ENCODE measurements at places on chromosomes 6 and 20.

DNA sequence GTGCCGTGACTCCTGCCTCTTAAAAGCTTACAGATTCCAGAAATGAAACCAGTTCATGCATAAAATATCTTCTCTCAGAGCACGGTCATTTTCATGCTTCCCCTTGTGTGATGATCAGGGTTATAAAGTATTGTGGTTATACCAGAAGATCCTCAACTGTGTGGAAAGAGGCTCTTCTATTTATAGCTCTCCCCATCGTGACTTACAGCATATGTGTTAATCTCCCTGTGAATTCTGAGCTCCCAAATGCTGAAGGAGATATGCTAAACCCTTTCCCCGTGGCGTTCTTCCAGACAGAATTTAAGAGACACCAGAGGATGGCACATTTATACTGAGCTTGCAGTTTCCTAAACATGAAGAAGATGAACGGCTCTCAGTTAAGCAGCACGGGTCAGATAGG lies 158.8 kb downstream of the CDH26 start:
- DNase-seq: no peak

- no peak for DNase-seq
Observed at GRCh38 chr6:44851176-44851575, 463.7 kb downstream of the CDC5L start.

GRCh38 chr6:142331601-142332000 lies 29.8 kb downstream of the ADGRG6 start:
- DNase-seq: no peak

DNA sequence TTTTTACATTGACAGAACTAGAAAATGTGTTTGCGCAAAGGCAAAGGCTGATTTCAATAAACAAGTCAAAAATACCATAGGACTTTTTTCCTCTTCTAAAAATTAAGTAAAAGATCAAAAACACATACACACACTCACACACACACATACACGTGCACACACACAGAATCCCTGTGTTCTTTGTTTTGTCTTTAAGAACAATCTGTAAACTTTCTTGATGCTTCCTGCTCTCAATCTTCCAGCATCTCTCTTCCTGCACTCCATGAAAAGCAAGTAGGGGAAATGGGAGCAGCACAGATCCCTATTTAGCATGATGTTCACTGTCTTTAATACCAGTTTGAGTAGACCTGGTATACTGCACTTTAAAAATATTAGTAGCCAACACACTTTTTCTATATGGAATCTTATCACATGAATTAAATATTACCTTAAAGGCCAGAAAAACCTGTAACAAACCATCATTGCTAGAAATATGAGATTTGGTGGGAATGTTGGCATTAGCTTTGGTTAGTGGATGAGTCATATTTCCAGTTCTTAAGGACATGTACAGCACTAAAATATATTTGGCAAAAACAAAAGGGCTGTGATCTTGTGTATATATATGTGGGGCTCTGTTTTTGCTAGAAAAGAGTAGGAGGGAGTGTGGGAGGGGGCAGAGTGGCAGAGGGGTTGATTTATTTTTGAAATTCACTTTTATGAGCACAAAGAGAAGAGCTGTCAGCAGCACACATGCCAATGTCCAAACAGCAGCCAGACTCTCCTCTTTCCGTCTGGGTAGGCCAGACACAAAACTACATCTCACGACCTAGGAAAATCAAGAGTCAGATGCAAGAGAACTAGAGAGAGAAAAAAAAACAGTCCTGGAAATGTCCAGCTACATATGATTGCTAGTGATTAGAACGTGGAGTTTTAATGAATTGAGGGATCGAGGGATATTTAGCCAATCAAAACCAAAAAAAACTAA lies 4.6 kb downstream of the PTPRK start:
- DNase-seq: no peak

- no peak for DNase-seq
Observed at GRCh38 chr20:23634044-23634801, 3.5 kb downstream of the CST3 start.

DNA sequence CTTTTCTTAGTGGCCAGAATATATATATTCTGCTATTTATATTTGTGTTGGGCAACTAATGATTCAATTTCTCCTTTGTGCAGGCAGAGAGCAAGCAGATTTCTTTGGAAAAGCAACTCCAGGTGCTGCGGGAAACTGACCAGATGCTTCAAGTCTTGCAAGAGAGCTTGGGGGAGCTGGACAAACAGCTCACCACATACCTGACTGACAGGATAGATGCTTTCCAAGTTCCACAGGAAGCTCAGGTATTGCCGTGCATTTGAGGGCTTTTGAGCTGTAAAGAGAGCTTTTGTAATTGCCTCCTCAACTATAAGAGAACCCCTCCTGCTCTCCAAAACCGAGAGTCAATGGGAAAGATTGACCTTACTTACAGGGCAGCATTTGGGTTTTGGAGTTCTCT lies 203.5 kb downstream of the UTRN start:
- DNase-seq: no peak

GRCh38 chr6:167827583-167828324 lies 1.0 kb downstream of the AFDN start:
- DNase-seq: peak; percentile 27

DNA sequence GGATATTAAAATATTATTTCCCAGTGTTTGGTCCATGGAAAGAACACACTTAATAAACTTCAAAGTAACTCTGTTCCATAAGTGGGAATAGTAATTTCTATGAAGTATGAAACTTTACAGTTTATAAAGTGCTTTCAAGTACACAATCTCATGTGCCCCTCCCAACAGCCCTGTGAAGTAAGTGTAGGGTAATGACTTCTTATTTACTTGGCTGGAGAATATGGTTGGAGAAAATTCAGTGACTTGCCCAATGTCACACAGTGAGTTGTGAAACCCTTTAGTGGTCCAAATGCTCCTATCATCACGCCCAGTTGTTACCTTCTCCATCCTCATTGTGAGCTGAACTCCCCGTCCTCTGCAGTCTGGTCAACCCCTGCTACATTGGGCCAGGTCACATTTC lies 141.2 kb downstream of the PDE7B start:
- DNase-seq: no peak

DNA sequence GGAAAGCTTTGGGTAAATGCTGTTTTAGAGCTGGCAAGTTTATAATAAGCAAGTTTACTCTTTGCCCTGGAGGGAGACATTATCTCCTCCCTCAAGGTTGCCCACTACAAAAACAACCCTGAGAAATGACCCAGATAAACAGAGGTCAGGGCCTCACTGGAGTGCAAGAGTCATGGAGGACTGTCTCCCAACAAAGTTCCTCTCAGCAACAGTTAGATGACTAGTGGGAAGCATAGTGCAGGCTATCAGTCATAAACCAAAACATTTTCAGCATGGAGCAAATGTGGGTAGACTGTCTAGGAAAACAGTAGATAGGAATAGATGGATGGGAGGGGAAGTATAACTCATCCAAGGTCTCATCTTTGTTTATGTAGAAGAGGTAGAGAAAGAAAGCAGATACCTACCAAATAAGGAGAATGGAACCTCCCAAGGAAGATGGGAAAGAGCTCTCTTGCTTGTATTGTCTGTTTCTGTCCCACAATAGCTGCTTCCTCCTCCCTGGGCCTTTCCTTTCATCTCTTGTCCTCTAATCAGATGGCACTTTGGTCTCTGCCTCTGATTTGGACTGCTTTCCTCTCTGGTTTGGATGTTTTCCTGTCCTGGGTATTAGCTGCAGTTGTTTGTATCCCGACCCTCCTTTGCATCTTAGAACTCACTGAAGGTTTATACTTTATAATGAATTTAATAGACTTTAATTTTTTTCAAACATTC lies 95.4 kb downstream of the WASF1 start:
- DNase-seq: no peak

- DNase-seq: no peak
Observed at GRCh38 chr6:125507987-125508655, 206.4 kb upstream of the HDDC2 start.

- no peak for DNase-seq
Observed at GRCh38 chr6:133128191-133128590, 113.0 kb upstream of the EYA4 start.

DNA sequence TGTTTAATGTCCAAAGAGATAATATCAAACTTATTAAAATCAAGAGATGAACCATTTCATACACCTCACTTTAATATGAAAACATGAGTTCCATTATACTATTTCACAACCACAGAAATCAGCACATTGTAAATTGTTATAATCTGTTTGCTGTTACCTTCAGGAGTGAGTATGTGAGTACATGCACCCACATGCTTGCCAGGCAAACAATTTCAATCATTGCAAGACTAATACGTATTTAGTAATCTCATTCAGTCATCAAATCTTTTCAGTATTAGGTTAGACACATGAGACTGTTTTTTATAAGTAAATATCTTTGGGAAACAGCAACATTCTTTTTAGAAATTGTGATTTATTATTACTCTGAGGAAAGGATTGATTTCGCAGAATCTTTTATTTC lies 9.3 kb upstream of the EPM2A start:
- DNase-seq: no peak

- DNase-seq: no peak
Observed at GRCh38 chr6:116616737-116617053, 416 bp downstream of the RSPH4A start.

DNA sequence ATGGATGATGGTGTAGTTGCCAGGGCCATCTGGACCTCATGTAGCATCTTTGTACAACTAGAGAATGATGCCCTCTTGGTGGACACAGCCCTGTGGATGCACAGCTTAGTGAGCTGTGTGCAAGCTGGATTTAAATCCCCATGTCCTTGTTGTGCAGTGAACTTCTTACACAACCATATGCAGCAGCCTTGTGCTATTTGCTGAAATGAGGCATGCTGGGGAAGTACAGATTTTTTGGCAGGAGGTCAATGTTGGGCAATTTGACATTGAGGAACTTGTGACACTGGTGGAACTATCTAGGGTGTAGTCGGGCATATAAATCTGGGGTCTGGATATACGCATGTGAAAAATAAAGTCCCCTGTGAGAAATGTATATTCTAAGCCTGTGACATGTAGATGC lies 5.8 kb upstream of the CDC5L start:
- peak; percentile 43 for DNase-seq

DNA sequence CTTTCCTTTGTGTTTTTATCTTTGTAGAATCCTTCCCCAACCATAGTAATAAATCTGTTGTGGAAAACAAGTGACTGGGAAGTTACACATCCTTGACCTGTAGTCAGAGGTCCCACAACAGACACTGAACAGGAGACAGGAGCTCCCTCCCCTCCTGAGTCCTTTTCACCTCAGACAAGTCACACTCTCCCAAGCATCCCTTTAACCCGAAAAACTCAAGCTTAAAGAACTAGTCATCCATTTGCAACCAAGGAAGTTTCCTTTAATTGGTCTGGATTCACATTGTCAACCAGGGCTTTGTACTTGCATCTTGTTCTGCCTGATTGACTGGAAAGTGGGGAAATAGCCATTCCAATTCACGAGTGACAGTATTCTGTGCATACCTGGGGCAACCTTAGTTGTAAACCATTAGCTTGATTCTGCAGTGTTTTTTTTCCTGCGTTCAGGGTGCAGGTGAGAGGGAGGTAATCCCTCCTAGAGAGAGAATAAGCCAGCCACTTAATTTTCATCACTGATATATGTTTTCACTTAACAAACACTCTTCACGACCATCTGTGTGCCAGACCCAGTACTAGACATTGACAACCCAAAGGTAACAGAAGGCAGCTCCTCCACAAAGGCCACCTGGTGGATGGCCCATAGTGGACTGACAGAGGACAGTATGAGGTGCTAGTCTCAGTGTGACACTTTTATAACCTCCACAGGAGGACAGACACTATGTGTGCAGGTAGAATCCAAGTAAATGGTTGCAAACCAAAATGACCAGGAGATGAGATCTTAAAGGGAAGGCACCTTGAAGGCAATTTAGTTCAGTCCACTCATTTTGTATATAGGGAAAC lies 112.4 kb downstream of the SLX4IP start:
- DNase-seq: no peak

GRCh38 chr6:53931086-53931485 lies 136.3 kb downstream of the LRRC1 start:
- no peak for DNase-seq

DNA sequence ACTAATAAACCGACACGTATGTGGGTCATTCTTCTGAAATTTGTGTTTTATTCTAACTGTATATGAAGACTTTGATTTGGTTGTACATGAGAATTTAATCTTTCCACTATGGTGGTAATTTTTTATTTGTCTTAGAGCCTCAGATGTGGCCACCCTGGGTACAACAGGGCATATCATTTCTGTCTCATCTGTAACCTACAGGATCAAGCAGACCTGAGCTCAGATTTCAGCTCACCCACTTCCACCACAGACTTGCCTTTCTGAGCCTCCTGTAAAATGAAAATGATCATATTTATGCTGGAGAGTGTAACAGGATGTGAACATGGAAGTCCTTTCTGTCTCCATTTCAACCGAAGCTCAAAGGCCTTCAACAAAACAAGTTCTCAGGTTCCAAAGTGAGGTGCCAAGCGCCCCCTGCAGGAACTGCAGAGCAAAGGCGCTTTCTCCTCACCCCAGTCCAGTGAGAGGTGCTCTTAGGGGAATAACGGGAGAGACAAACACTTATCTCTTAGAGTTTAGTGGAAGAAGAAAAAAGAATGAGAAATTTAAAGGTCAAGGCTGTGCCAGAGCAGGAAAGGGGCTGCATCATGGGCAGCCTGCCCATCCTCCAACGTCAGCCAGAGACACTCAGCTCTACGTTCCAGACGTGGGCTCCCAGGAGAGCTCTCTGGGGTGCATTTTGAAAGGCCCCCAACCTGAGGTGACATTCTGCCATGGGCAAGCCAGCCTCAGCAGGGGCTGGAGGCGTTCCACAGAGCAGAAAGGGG lies 23.0 kb upstream of the CD24 start:
- no peak for DNase-seq

DNA sequence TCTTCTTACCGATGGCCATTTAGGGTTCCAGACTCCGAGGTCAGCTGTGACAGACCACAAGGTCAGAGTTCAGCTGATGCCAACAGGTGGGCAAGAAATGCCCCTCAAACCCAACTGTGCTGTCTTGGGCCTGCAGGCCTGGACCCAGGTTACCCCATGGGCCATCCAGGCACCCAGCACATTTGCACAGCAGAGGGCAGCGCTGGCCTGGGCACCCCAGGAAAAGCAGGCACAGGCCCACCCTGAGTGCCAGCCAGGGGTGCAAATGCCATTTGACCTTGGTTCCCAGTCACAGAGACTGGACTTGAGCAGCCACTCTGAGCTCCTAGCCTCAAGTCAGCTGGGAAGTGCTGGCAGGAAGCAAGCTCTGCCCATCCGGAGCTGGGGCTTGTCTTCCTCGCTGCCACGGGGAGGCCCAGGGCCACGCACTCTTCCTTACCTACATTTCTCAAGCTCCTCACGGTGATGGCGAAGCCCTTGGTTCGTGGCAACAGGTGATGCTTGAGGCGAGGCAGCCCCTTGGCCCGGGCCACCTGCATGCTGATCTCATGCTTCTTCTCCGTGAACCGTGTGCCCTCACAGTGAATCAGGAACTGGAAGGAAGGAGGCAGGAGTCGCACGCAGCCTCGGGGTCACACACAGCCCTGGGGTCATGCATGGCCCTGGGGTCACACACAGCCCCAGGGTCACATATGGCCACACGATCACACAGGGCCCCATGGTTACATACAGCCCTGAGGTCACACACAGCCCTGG lies 120.8 kb downstream of the AGPAT4 start:
- DNase-seq: no peak

DNA sequence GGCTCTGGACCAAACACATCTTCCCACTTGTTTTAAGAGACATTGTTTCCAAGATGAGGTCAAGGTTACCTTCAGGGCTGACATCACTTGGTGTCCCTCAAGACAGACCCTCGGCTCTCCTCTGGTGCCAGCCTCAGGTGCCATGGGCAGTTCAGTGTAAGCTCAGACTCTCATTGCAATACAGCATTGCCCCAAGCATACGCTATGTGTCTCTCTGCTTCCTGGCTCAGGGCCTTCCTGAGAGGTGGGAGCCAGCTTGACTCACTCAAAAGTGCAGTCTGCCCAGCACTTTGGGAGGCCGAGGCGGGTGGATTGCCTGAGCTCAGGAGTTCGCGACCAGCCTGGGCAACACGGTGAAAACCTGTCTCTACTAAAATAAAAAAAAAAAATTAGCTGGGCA lies 51.7 kb downstream of the SLC24A3 start:
- DNase-seq: peak; percentile 49

All from lower leg skin (tissue), 4 donors.